ENCODE measurements at places on chromosomes 11 and 22.

GRCh38 chr11:122671400-122671891 is 15.9 kb downstream of the UBASH3B start:
- no peak for DNase-seq

DNA sequence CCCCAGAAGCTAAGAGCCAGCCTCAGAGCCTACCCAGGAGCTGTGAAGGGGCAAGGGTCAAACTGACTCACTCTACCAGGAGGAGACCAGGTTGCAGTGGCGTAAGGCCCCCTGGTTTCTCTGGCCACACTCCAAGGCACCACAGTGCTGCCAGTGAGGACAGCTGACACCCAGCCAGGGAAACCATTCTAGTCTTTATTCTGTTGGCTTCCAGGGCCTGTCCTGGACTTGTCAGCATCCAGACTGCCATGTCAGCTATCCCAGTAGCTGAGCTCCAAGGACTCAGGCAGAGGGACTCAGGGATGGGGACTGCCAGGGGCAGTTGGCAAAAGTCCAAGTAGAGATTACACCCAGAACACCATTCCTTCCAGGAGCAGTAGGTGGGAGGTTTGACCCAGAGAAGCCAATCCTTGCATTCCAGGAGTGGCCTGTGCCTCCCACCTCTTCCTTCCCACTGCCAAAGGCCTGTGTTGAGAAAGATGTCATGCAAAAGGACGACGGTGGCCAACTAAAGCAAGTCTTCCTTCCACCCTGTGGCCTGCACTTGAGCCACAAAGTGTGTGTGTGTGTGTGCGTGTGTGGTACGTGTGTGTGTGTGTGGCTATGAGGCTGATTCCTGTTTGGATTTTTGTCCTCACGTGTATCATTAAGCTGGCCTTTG is 3.6 kb upstream of the MAPK8IP1 start:
- no peak for DNase-seq

GRCh38 chr11:45741582-45741981 is 63.4 kb upstream of the SLC35C1 start:
- no peak for DNase-seq

- DNase-seq: peak; percentile 21
These were observed 12.7 kb downstream of the OR51B4 start for GRCh38 chr11:5288906-5289550.

DNA sequence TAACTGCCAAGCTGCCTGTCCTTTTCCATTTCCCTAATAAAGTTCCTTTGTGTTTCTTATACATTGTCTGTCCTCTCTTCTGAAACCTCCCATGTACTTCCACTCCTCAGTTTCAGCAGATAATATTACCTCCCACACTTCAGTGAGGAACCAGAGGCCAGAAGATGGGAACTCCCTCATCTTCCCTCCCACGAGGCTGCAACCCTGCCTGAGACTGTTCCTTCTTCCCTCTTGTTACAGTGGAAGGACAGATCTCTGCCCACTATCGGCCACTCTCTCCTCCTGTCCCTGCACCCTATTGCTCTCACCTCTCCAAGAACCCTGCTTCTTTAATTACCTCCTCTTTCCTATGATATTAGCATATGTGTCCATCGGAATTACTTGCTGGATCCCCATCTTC is 38.1 kb upstream of the SWAP70 start:
- DNase-seq: no peak

- no peak for DNase-seq
These were observed 40.7 kb downstream of the SFI1 start for GRCh38 chr22:31537019-31537535.

- no peak for DNase-seq
These were observed 794 bp upstream of the FXYD6 start for GRCh38 chr11:117877120-117877784.

DNA sequence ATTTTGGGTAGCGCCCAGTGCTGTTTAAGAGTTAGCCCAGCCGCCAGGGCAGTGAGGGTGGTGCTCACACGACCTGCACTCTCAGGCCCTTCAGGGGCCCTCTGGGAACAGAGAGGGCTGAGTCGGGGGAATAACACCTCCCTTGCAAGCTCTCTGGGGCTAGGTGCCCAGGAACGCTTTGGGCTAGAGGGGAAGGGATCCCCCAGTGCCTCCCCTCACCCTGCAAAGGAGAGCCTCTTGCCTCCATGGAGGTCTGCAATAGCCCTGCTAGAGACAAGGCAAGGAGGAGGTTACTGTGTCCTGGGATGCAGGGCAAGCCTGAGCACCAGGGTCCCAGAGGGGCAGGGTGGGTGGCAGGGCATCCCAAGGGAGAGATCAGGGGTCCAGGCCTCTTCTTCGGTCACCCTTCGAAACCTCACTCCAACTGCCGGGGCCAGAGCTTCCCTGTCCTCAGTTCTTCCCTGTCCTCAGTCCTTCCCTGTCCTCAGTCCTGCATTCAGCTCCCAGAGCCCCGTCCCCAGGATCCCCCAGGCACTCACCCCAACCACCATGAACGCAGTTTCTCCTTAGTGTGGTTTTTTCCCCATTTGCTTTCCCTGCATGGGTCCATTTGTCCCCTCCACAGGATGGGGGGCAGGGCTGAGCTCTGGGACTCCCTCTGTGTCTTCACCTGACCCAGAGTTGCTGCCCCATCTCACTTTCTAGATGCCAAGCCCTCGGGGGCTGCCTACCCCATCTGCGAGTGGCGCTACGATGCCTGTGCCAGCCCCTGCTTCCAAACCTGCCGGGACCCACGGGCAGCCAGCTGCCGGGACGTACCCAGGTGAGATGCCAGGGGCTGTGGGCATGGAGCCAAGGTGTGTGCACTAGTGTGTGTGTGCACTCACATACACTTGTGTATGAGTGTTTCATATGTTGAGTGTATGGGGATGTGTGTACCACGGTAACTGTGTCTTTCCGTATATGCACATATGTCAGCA is 60.8 kb downstream of the OTOG start:
- DNase-seq: no peak

DNA sequence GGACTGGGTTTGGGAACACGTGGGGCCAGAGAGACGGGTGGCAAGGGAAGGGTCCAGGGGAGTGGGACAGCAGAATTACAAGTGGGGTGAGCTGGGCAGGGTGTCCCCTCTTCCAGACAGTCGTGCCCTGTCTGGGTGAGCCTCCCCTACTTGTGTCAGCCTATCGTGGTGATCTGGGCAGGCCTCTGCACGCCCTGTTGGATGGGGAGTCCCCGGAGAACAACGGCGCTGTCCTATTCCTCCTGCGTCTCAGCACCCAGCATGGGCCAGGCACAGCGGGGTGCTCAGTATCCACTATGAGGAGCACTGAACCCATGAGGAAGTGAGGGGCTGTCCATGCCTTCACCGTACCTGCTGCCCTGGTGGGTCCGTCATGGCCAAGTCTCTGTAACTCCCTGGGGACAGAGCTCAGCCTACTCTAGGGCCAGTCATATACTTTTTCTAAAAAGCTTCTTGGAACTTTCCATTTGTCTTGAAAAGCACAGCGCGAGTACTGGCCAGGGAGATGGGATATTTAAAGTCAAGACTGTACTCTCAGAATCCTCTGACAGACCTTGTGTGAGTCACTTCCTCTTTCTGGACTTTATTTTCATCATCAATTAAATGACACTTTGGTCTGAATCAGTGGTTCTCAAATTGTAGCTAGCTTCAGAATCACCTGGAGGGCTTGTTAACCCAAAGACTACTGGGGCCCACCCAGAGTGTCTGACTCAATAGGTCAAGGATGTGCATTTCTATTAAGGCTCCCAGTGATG is 81.7 kb upstream of the NECTIN1 start:
- peak; percentile 14 for DNase-seq

DNA sequence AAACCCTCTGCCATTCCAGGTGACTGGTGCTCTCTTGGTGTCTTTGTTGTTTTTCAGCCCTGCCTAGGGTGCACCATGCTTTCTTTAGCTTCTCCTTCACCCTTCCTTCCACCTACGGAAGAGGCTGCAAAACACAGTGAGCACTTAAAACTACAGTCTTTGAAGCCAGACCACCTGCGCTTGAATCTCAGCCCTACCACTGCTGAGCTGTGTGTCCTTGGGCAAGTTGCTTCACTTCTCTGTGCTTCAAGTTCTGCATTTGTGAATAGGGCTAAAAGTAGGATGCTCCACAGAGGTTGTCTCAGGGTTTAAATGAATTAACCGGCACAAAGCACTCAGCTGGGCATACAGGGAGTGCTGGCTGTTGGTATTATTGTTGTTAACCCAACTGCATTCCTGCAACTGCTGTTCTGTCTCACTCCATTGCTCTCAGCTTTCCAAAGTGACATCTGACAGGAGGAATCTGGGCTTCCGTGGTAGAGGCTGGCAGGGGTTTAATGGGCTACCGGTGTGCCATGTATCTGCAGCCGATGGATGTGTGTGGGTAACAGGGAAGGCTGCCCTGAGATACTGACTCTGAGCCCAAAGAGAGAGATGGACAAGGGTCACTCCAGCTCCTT is 139.3 kb downstream of the FBXO7 start:
- DNase-seq: no peak

- peak; percentile 98 for DNase-seq
These were observed 1.4 kb downstream of the CTTN start for GRCh38 chr11:70399681-70400112.

- DNase-seq: no peak
These were observed 695.6 kb downstream of the CNTN5 start for GRCh38 chr11:99716302-99716701.
